Effector CD4-positive, alpha-beta T cell (primary cell): ENCODE measurements at places on chromosomes 5 and 9.

DNA sequence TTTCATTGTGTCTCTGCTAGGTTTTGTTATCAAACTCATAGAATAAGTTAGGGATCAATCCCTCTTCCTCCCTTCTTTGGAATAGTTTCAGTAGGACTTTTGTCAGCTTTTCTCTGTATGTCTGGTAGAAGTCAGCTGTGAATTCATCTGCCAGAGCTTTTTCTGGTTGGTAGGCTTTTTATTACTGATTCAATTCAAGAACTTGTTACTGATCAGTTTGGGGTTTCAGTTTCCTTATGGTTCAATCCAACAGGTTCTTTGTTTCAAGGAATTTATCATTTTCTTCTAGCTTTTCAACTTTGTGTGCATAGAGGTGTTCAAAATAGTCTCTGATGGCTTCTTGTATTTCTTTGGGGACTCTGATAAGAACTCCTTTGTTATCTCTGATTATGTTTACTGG lies 221.7 kb downstream of the FGF10 start:
- no peak for DNase-seq

DNA sequence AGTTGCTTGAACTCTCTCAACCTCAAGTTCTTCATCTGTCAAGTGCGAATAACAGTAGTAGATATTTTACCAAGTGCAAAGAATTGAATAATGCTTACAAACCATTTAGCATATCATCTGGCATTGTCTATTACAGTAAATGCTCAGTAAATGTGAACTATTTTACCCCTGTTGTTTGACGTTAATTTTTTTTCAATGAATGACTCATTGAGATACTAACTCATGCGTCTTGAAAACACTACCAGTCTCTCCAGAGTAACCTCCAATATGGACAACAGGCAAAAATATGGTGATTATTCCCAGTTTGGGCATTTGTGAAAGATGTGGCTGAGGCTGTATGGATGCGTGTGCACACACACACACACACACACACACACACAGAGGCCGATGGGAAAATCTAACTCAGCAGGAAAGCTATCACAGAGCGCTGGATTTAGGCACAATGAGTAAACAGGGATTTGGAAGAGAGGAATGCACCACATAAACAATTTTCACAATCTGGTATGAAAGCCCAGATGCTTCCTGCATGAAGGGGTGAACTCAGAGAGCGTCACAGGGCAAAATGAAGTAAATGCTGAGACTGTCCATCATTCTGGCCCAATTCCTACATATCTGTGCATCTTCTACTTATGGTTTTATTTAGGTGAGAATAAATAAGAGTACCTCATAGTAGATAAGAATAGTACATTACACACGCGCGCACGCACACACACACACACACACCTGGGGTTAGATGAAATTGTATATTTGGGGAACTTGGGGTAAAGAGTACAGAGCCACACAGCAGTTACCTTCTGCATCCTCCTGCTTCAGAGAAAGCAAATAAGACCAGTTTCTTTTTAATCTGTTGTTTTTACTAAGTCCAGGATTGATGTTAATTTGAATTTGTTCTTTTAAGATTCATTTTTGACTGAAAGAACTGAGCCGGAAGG lies 128.7 kb downstream of the PALM2AKAP2 start:
- DNase-seq: no peak

DNA sequence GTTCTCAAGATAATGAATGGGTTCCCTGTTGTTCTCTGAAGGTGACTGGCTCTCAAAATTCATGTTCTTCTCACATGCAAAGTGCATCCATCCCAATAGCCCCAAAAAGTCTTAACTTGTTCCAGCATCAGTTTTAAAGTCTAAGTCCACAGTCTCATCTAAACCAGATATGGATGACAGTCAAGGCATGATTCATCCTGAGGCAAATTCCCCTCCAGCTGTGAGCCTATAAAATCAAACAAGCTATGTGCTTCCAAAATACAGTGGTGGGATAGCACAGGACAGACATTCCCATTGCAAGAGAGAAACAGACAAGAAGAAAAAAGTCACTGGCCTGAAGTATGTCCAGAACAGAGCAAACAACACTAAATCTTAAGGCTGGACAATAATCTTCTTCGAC lies 25.4 kb downstream of the FBXO10 start:
- DNase-seq: no peak

GRCh38 chr9:72443855-72444254 lies 77.6 kb upstream of the TMC1 start:
- no peak for DNase-seq

DNA sequence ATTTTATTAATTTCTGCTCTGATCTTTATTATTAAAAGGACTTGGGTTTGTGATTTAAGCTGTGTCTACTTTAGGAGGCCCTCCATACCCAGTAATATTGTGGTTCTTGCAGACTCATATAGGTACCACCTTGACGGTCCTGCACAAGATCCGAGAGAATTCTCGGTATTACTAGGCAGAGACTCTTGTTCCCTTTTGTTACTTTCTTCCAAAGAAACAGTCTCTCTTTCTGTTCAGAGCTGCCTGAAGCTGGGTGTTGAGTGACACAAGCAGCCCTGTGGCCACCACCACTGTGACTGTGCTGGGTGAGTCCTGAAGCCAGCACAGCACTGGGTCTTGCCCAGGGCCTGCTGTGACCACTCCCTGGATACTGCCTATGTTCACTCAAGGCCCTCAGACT lies 666.6 kb downstream of the SEMA5A start:
- DNase-seq: no peak

DNA sequence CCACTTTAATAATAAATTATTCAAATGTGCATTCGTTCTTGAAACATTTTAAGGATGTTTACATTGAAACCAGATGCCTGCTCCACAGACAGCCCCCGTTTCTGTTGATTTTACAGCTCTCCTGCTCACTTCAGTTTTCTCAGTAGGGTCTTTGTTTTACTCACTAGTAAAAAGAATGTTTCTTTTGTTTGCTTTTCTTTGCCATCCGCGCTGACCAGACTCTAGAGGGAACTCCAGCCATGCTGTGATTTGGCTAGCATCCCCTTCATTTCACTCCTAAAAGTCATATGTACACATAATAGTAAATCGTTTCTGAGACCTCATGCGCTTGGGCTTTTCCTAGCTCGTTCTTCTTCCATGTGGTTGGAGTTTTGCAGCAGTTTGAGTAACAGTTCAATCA lies 28.7 kb upstream of the PALM2AKAP2 start:
- DNase-seq: no peak

- DNase-seq: no peak
Observed at GRCh38 chr9:36136894-36137391, 410 bp downstream of the GLIPR2 start.

- peak; percentile 23 for DNase-seq
Observed at GRCh38 chr9:34663303-34663605, 797 bp upstream of the CCL27 start.

DNA sequence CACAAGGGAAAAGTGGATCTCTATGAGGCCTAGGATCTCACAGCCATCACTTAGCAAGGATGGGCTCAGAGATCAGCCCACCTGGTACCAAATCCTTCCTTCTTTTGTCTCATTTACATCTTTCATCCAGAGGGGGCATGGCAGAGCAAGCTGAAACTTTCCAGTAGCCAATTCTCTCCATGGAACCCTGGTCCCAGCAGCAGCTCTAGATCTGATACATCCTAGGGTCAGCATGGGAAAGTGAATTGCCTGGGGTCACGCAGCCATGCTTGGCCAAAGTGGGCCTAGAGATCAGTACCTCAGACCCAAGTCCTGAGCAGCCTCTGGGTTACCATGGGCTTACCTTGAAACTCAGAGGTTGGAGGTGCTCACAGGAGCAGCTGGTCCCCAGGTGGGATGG lies 170.5 kb downstream of the GABBR2 start:
- no peak for DNase-seq

GRCh38 chr5:136425921-136426320 lies 60.6 kb upstream of the TRPC7 start:
- DNase-seq: no peak

- no peak for DNase-seq
Observed at GRCh38 chr5:98391921-98392625, 381.4 kb upstream of the RGMB start.

- DNase-seq: peak; percentile 8
Observed at GRCh38 chr5:53479590-53480415, 626 bp upstream of the FST start.

GRCh38 chr5:67431191-67431590 lies 234.6 kb upstream of the CD180 start:
- no peak for DNase-seq

DNA sequence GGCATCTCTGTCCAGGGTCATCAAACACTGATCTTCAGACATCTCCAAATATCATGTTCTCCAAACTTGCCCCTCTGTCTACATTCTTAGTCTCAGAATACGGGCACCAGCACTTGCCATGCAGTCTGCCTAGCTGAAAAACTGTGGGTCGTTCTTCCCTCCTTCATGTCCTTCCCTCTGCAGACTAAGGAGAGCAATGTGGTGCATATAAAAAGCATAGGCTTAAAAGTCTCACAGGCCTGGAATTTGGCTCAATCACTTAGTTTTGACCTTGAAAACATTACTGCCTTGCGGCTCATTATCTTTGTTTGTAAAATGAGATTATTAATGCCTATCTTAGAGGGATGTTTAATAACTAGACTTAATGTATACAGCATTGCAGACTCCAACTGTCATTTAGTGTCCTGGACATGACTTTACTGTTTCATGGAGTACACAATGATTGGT lies 362.8 kb downstream of the NPR3 start:
- no peak for DNase-seq

DNA sequence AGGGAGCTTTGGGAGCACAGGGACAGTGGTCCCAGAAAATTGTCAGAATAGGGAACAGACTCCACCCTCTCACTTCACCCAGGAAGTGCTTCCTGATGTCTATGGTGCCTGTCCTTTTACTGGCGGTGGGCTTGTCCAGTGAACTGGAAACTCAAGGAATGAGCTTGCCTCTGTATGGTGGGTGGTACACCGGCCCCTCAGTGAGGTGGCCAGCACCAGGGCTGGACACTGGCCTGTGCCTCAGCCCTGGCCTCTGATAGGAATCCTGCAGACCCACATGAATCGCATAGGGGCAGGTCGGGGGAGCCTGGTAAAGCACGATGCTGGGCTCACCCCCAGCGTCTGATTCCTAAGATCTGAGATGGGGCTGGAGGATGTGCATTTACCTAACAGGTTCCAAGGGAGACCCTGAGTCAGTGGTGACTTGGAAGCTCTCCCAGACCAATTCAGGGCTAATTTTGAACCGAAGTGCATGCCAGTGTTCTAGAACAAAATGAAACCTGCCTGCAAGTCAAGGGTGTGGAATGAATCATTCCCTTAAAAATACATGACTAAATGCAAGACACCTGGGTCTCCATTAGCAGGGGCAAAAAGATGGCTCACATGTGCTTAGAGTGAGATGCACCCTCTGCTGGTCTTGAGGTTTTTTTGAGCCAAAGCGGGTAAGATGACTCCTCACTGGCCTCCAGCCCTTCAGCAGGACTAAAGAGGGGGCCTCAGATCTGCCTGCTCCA lies 178.3 kb downstream of the HSPA4 start:
- DNase-seq: no peak

- no peak for DNase-seq
Observed at GRCh38 chr5:59360130-59360555, 533.4 kb downstream of the PDE4D start.

DNA sequence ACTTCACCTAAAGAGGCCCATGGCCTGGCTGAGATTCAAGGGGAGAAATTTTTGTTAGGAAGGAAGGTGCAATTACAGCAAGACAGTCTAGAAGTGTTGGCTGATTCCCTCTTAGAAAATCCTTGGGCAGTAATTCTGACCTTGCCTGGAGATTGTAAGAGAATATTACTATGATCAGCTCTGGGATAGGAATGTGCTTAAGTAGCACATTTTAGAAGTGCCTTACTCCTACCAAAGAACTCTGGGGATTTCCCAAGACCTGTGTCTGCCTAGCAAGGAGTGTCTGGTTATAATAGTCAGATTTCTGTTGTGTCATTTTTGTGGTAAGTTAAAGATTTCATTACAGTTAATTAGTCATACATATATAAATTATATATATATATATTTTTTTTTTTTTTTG lies 52.3 kb downstream of the NLN start:
- no peak for DNase-seq

- DNase-seq: peak; percentile 89
Observed at GRCh38 chr9:114385397-114386181, 2.2 kb downstream of the AKNA start.

DNA sequence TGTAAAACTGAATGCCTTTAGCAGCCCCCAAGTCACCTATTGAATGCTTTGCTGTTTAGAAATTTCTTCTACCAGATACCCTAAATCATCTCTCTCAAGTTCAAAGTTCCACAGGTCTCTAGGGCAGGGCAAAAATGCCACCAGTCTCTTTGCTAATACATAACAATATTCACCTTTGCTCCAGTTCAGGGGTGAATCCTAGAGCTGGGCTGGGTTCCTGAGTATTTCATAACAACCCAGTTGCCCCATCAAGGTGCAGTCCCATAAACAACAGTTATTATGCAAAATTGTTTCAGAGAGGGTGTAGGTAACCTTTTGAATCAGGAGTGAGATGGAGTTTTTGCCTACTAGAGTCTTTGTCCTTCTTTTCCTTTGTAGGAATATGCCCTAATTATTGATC lies 19.0 kb upstream of the C1QTNF3 start:
- no peak for DNase-seq
